LHCN-M2 (cell line): ENCODE measurements at places on chromosomes 13 and 19. TPM values are rescaled to one million over a fixed set of nuclear protein-coding genes. Genes with fewer than 3 reads are reported as not detected.

DNA sequence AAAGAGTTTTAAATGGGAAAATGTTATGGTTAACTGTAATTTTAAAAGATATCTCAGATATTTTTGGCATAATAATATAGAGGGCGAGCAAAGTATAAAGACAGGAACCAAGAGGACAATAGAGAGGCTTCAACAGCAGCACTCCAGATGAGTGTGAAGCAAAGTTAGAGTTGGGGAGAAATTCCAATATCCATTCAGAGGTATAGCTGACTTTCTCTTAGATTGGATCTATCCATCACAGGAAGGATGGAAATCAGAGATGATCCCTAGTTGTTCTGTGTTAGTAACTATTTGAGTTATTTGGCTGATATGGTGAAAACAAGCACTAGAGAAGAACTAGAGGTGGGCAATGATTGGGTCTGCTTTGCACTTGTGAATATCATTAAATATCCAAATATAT, 786.0 kb upstream of the KLHL1 start:
- no peak for DNase-seq

GRCh38 chr19:19458110-19458816, 52.8 kb downstream of the GATAD2A start:
- no peak for DNase-seq

DNA sequence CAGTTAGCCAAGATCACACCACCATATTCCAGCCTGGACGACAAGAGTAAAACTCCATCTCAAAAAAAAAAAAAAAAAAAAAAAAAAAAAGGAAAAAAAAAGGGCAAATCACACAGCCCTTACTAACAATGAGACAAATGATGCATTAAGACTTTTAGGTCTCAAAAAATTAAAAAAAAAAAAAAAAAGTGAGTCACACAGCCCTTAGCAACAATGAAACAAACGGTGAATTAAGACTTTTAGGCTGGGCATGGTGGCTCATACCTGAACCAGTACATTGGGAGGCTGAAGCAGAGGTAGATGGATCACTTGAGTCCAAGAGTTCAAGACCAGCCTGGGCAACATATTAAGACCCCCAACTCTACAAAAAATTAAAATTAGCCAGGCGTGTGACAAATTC, 32.4 kb upstream of the EIF3G start:
- DNase-seq, result no peak

The F7 gene
- total RNA-seq, result not detected in 2 replicates

DNA sequence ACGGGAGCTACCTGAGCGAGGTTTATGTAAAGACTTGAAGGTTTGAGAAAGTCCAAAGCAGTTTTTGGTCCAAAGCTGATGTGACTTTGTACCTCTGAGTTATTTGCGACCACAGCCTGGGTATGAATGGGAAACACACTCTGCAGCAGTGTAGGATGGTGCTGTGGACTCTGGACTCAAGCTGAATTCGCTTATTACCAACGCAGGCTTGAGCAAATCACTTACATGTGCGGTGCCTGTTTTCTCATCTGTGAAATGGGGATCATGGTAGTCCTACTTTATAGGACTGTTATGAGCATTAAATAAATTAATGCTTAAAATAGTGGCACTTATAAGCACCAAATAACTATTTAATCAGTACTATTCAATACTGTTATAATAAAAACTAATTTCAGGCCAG, 176.5 kb downstream of the PAN3 start:
- DNase-seq, result no peak

- DNase-seq, result no peak
These were observed 382.8 kb downstream of the TSHZ3 start for GRCh38 chr19:30966486-30966885.
